ENCODE measurements at places on chromosomes 16 and 17. TPM values are rescaled to one million over a fixed set of nuclear protein-coding genes. Genes with fewer than 3 reads are reported as not detected.

- no peaks in the 10 kb centered on the region for H3K4me1 ChIP-seq
- H3K4me3 ChIP-seq: no peak overlapping the region
- no peaks in the 10 kb centered on the region for H3K27me3 ChIP-seq
These were observed 186.6 kb downstream of the WWOX start for GRCh38 chr16:78286065-78286464.

DNA sequence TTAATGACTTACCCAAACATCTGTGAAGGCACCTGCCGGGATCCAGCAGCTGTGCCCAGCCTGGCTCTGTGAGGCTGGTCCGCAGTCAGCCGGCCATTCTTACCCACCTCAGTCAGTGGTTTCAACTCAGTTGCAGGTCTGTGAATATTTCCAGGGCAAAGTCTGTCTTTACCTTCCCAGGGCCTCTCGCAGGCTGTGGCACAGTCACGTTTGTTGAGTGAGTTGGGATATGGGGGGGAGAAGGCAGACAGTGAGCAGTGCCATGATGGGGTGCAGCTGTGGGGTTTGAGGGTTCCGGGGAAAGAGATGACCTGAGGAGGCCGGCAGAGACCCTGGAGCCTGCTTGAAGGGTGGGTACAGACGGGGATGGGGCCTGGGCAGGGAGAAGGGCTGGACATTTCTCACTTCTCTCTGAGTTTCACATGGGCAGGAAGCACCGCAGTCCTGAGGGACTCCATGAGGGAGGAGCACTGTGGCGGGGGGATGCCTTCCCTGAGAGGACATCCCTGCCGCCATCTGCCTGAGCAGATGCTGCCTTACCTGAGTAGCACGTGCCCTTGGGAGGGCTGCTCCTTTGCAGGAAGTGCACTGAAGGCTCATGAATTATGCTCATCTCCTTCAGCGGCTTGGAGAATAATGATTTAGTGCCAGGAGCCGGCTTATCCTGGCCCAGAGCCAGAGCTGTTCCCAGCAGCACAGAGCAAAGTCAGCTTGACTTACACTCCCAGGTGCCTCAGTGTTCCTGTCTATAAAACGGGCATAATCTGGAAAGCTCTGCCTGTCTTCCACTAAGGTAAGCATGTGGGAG lies 48.1 kb downstream of the KSR1 start:
- DNase-seq: no peak
- H3K4me3 ChIP-seq: no peak overlapping the region
- peaks cover 9% of the 10 kb centered on the region for H3K36me3 ChIP-seq

- peak overlapping the region; percentile 92 for H3K27ac ChIP-seq
- H3K4me3 ChIP-seq: peak overlapping the region; percentile 95
- H3K4me1 ChIP-seq: peaks cover 33% of the 10 kb centered on the region
- peak; percentile 100 for DNase-seq
- H3K36me3 ChIP-seq: peaks cover 2% of the 10 kb centered on the region
These were observed 388 bp upstream of the AKTIP start for GRCh38 chr16:53503270-53503923.

DNA sequence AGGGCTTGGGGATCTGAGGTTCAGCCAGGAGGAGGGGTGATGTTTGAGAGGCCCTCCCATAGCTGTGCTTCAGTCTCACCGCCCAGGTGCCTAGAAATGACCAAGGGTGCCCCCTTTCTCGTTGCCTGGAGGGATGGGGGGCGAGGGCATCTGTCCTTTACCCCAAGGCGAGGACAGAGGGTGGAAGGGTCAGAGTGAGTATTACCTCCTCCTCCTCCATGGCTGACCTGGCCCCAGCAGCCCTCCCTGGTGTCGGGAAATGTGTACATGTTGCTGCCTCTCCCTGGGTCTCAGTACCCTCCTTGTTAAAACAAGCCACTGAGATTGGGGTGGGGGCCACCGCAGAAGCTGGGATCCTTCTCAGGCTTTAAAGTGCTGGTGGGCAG lies 2.4 kb downstream of the NECAB2 start:
- peaks cover 5% of the 10 kb centered on the region for H3K4me1 ChIP-seq
- no peak overlapping the region for H3K27ac ChIP-seq
- H3K36me3 ChIP-seq: no peaks in the 10 kb centered on the region
- no peak overlapping the region for H3K4me3 ChIP-seq

DNA sequence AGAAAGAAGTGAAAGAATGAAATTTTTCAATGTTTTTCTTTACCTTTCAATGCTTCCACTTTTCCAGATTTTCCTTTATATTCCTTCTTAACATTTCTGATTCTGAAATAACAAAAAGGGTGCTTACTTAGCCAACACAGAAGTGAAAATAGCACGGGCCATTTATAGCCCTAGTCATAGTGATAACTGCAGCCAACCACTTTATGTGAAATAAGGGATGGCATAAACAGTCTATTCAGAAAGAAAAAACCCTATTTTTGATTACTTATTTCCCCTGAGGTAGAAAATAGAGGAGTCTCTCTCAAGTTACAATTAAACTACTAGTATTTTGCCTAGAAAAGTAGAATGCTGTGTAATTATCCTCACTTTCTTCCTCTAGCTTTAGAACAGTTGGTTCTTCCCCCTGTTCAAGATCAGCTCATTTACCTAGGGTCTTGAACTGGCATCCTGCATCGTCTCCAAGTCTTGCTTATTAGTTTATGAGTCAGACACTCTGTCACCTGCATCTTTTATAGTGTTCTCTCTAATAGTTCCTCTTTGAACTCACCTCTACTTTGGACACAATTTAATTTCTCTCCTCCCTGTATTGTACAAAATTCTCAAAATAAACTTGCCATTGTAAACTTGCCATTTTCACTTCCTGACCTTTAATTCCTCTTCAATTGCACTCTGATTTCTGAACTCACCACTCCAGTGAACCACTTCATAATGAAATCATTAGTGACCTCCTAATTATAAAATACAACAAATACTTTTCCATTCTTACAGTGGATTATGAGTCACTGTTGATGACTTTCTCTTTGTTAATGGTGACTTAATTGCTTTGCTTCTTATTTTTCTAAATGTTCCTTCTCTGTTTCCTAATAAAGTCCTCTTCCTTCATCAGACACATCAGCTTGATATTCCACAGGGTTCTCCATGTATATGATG lies 23.6 kb downstream of the ABCA6 start:
- no peak overlapping the region for H3K4me3 ChIP-seq
- DNase-seq: no peak
- H3K27ac ChIP-seq: no peak overlapping the region
- H3K36me3 ChIP-seq: no peaks in the 10 kb centered on the region

DNA sequence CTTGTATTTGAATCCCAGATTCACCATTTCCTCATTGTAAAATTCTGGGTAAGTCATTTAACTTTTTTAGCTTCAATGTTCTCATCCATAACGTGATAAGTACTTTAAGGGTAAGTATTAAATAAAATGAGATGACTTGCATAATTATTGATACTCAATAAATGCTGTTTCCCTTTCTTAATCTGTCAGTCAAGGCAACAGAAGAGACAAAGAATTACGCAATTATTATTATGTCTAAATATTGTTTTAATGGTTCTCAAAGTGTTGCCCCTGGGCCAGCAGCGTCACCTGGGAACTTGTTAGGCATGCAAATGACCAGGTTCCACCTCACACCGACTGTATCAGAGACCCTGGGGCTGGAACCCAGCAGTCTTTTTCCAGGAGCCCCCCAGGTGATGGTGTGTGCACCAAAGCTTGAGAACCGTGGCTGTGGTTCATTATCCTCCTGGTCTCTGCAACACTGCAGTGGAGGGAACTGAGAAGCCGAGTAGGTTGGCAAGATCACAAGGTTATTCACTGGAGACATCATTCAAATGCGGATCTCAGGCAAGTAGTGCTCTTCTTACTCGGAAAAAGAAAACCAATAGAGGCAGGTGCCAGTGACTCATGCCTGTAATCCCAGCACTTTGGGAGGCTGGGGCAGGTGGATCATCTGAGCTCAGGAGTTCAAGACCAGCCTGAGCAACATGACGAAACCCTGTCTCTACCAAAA lies 43.5 kb downstream of the LYRM9 start:
- H3K4me3 ChIP-seq: no peak overlapping the region
- no peak for DNase-seq
- H3K27me3 ChIP-seq: peaks cover 11% of the 10 kb centered on the region
- H3K4me1 ChIP-seq: peaks cover 23% of the 10 kb centered on the region
- no peaks in the 10 kb centered on the region for H3K36me3 ChIP-seq
- H3K27ac ChIP-seq: no peak overlapping the region

DNA sequence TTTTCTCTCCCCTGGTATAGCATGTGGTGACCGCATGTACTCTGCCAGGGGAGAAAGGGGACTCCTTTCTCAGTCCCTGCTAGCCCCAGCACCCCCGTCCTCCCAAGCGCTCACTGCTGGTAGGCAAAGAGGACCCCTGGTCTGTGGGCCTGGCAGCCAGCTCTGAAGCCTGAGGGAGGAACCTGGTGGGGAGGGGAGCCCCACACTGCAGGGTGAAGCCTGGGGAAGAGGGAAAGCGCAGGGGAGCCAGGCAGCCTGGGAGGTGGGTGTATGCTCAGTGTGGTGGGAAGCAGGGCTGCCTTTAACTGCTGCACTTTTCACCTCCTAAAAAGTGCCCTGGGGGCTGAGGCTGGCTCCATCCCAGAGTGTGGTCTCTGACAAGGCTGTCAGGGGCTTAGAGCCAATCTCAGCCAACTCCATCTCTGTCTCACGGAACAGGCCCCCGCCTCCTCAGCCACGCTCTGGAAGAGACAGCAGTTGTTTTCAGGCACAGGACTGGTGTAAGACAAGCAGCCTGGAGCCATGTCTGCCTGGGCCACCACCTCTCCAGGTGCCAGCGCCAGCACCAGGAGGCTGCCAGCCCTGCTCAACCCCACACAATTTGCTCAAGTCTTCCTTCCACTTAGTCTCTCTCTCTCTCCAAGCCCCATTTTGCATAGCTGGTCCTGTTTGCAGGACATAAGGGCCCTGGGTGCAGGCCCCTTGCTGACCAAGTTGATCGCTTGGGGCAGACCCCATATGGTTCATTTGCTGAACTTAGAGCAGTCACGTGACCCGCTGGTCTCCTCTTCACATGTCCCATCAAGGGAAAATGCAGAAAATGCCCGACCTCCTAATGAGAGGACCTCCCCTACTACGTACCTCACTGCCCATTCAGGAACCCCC lies 14.7 kb upstream of the TBX2 start:
- DNase-seq: no peak
- no peak overlapping the region for H3K27ac ChIP-seq
- H3K4me3 ChIP-seq: no peak overlapping the region
- peaks cover 5% of the 10 kb centered on the region for H3K4me1 ChIP-seq
- H3K36me3 ChIP-seq: no peaks in the 10 kb centered on the region

DNA sequence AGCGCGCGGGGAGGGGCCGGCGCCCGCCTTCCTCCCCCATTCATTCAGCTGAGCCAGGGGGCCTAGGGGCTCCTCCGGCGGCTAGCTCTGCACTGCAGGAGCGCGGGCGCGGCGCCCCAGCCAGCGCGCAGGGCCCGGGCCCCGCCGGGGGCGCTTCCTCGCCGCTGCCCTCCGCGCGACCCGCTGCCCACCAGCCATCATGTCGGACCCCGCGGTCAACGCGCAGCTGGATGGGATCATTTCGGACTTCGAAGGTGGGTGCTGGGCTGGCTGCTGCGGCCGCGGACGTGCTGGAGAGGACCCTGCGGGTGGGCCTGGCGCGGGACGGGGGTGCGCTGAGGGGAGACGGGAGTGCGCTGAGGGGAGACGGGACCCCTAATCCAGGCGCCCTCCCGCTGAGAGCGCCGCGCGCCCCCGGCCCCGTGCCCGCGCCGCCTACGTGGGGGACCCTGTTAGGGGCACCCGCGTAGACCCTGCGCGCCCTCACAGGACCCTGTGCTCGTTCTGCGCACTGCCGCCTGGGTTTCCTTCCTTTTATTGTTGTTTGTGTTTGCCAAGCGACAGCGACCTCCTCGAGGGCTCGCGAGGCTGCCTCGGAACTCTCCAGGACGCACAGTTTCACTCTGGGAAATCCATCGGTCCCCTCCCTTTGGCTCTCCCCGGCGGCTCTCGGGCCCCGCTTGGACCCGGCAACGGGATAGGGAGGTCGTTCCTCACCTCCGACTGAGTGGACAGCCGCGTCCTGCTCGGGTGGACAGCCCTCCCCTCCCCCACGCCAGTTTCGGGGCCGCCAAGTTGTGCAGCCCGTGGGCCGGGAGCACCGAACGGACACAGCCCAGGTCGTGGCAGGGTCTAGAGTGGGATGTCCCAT lies 232.8 kb downstream of the SEC14L1 start:
- peak overlapping the region; percentile 85 for H3K4me3 ChIP-seq
- peaks cover 46% of the 10 kb centered on the region for H3K4me1 ChIP-seq
- H3K27me3 ChIP-seq: no peaks in the 10 kb centered on the region
- no peaks in the 10 kb centered on the region for H3K36me3 ChIP-seq
- peak overlapping the region; percentile 57 for H3K27ac ChIP-seq

GRCh38 chr17:2542456-2542855 lies 30.8 kb upstream of the METTL16 start:
- H3K4me3 ChIP-seq: no peak overlapping the region
- H3K27ac ChIP-seq: no peak overlapping the region

DNA sequence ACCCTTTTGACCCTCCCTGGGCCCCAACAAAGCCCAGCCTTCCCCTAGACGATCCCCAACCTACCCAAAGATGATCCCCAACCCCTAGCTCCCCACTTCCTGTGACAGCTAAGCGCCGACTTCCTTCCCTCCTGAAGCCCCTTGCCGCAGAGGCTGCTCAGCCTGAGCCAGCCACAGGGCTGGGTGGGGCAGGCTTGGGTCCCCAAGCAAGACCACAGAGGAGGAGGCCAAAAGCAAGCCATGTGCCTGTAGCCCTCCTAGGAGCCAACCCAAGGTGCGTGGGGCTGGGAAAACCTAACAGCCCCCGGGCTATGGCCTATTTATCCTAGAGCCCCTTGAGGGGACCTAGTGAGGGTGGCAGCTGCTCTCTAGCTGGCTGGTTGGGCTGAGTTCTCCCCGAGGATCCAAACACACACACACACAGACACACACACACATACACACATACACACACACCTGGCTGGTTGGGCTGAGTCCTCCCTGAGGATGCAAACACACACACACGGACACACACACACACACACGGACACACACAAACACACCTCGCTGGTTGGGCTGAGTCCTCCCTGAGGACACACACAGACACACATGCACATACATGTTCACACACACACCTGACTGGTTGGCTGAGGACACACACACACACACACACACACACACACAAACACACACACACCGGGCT lies 4.8 kb downstream of the ARRB2 start:
- peak overlapping the region; percentile 99 for H3K27ac ChIP-seq
- peaks cover 33% of the 10 kb centered on the region for H3K36me3 ChIP-seq
- peak; percentile 90 for DNase-seq
- H3K4me3 ChIP-seq: peak overlapping the region; percentile 90
- no peaks in the 10 kb centered on the region for H3K27me3 ChIP-seq

- peaks cover 35% of the 10 kb centered on the region for H3K4me1 ChIP-seq
- peak; percentile 94 for DNase-seq
- H3K27ac ChIP-seq: peak within 1 kb of the TSS; percentile 68
- peak within 1 kb of the TSS; percentile 88 for H3K4me3 ChIP-seq
- H3K27me3 ChIP-seq: no peaks in the 10 kb centered on the region
These were observed at the start of gene NAGLU for GRCh38 chr17:42536048-42536371. Gene NAGLU, plus strand, starts transcription at chr17:42536241. Its CDS starts 32 bp downstream, at chr17:42536273.

GRCh38 chr17:281365-281999 lies 71.1 kb downstream of the RPH3AL start:
- no peak for DNase-seq
- H3K36me3 ChIP-seq: no peaks in the 10 kb centered on the region
- no peak overlapping the region for H3K4me3 ChIP-seq
- peaks cover 18% of the 10 kb centered on the region for H3K4me1 ChIP-seq
- no peak overlapping the region for H3K27ac ChIP-seq
- H3K27me3 ChIP-seq: no peaks in the 10 kb centered on the region

CHST5 gene
- not detected for total RNA-seq

MAPT gene
- total RNA-seq: 0.17 TPM

TBC1D3B gene
- total RNA-seq: 9.2 TPM

TNFRSF13B gene
- 2.3 TPM for total RNA-seq

TMIGD1 gene
- total RNA-seq: not detected

GPR179 gene
- not detected for total RNA-seq

BRICD5 gene
- total RNA-seq: 23.7 TPM

SPIRE2 gene
- 2.5 TPM for total RNA-seq

NXN gene
- total RNA-seq: 0.69 TPM
